ENCODE measurements at places on chromosomes 5 and 9. TPM values are rescaled to one million over a fixed set of nuclear protein-coding genes. Genes with fewer than 3 reads are reported as not detected.

The TAF1L gene
- not detected for total RNA-seq

The DDX4 gene
- total RNA-seq = not detected

The AMBP gene
- 6,364 TPM for total RNA-seq

The RPS23 gene
- 518 TPM for total RNA-seq

The DRD1 gene
- total RNA-seq = 0.13 TPM

The HTR4 gene
- total RNA-seq = not detected

The LAMC3 gene
- 7.1 TPM for total RNA-seq

The CER1 gene
- total RNA-seq = not detected

The GARIN3 gene
- not detected for total RNA-seq

DNA sequence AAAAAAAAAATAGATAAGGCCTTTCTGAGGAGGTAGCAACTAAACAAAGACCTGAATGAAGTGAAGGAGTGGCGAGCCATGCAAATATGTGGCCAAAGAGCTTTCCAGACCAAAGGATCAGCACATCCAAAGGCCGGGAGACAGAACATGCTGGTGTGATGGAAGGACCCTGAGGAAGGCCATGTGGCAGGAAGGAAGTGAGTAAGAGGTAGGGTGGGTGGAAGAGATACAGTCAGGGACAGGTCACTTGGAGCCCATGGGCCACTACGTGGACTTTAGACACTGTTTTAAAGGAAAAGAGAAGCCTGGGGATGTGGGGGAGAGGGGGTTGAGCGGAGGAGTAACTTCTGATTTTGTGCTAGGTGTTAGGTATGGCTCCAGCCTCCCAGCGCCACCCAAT is 31.3 kb downstream of the SPRY4 start:
- DNase-seq = no peak

DNA sequence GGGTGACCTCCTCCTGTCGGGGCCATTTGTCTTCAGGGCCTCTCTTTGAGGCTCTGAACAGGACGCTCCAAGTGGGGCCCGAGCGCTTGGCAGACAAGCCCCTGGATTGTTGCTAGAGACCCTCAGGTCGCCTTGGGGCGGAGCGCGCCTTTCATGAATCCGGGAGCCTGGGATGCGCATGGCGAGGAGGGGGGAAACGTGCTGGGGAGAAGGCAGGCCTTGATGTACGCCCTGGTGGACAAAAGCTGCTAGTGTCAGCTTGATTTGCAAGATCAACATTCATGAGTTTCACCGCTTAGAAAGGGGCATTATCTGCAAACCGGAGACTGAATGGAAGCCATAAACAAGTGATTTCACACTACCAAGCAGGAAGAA is 226.3 kb downstream of the SMARCA2 start:
- DNase-seq = no peak

GRCh38 chr9:125430161-125431011 is 168.8 kb downstream of the GAPVD1 start:
- DNase-seq = no peak

DNA sequence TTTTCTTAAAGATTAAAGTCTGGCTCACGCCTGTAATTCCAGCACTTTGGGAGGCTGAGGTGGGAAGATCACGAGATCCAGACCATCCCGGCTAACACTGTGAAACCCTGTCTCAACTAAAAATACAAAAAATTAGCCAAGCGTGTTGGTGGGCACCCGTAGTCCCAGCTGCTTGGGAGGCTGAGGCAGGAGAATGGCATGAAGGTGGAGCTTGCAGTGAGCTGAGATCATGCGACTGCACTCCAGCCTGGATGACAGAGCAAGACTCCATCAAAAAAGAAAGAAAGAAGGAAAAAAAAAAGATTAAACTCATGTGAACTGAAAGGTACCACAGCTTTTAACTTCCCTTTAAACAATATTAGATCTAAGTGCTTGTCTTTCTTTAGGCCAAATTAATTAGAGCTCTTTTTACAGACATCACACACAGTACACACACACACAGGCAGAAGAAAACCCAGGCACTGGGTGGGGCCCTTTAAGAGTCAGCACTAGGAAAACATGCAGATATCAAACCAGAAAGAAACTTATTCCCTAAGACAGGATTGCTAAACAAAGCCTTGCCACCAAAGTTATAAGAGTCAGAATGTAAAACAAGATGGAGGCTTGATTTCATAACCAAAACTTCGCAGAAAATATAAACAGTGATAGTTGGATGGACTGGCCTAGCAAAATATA is 29.3 kb upstream of the UHRF2 start:
- no peak for DNase-seq

GRCh38 chr9:588981-589380 is 252.5 kb upstream of the DMRT1 start:
- no peak for DNase-seq

DNA sequence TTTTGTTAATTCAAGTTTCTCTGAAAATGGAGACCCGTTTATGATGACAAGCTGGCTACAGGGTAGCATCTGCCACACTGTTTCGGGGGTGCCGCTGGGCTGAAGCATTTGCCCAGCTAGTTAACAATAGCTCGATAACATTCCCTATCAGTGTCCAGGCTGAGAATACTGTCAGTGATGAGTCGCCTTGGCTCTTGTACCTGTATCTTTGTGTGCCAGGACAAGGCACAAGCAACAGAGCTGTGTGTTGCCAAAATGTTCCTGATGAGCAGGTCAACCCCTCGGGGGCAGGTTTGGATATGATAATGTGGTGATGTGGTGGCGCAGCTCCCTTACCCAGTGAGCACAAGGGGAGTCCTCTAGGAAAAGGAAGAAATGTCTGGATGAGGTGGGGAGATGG is 7.0 kb downstream of the TGFBI start:
- no peak for DNase-seq

DNA sequence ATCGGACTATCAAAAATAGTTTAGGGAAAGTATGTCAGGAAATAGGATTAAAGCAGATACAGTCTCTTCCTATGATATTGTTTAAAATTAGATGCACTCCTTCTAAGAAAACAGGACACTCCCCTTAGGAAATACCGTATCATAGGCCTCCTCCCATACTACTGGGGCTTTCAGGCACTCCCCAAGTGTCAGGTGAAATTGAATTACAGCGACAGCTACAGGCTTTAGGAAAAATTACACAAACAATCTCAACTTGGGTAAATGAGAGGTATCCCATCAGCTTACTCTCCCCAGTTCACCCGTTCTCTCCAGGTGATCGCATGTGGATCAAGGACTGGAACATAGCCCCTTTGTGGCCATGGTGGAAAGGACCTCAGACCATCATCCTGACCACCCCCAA is 110.4 kb upstream of the EPB41L4A start:
- DNase-seq = no peak

DNA sequence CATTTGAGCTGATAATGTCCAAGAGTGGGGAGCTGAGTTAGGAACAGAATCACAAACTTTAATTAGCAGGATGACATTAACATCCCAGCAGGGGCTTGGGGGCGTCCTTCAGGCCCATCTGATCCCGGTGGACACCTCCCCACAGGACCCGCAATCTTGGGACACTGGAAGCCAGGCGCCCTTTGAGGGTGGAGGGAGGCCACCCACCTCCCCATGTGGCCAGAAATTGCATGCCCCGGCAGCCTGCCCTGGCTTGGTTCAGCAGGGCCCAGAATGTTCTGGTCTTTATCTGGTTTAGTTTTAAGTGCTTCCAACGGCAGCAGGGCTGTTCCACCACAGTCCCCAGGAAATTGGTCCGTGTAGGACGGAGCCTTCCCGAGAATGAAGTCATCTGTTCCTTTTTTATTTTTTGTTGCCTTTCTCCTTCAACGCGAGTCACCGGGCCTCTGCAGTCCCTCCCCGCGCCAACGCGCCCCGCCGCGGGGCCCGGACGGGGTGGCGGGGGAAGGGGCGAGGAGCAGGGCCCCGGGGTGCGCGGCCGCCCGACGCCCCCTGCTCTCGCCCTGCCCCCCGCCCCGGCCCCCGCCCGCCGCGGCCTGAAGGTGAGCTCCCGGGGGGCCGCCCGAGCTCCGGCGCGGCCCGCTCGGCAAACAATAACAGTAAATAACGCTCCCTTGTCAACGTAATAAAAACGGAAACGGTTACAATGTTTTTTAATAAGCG is 207.9 kb downstream of the C9orf50 start:
- DNase-seq = no peak

DNA sequence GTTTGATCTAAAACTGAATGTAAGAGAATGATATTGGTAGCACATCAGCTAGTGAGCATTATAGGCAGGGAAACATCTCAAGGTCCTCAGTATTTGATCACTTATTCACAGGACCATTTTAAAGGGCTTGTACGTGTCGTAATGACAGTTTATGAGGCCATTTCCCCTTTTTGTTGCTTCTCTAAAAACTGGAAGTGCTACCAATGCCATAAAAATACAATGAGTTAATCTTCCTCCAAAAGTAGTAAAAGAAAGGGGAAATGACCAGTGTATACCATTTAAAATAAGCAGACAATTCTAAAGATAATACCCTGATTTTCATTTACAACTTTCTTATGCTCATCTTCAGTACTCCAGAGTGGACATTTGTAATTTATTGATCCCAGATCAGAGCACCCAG is 285.8 kb upstream of the PCSK5 start:
- DNase-seq = no peak

GRCh38 chr5:17734011-17734410 is 99.8 kb downstream of the TAF11L14 start:
- no peak for DNase-seq

DNA sequence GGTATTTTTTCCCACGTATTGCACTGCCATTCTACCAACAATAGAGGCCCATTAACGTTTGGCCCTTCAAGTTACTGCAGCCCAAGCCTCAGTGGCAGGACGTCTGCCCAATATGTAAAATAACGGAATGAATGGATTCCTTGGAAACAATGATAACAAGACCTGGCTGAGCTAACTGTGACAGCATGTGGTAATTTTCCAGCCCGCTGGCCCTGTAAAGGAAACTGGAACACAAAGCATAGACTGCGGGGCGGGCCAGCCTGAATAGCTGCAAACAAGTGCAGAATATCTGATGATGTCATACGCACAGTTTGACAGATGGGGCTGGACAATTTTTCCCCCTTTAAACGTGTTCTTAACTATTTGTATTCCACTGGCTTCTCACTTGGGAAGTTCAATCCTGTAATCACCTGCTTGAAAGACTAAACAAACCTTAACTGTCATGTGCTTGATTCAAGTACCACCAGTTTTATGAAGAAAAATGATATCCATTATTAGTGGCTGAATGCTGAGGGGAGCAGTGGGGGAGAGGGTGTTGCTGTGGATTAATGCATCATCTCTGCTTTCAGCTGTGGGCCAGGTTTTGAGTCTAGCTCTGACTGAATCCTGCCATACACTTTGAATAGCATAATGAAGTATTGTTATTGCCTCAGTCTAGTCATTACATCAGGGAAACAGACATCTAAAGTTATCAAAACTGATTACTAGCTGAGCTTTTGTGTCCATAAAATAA is 323.9 kb downstream of the TMEM161B start:
- DNase-seq = no peak

DNA sequence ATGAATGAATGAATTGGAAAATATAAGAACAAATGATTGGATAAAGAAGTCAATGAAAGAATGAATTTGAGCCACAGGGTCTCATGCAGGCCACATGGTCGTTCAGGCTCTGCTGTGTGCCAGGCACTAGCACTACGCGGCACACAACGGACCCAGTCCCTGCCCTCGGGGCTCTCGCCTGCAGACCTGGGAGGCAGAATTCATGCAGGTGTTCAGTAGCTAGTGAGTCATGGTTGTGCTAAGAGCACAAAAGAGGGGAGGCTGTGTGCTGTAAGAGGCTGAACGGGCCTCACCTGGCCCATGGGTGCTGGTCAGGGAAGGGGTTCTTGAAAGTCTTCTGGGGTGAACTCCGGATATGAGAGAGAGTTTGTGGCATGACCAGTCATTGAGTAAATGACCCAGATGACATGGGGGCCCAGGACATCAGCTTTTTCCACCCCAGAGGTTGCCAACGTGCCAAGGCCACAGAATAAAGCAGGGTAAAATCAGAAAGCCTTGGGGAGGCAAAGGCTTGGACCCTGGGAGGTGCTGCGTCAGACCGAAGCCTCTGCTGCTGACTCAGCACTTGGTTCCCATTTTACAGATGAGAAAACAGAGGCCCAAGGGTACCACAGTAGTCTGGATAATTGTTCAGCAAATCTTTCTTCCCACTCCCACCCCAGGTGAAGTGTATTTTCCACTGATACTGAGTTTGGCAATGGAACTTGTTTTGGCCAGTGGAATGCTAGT is 264.3 kb upstream of the MVB12B start:
- no peak for DNase-seq

- DNase-seq = no peak
Observed at GRCh38 chr5:55407059-55407684, 99.4 kb downstream of the MTREX start.

GRCh38 chr5:40359832-40360231 is 319.9 kb upstream of the PTGER4 start:
- no peak for DNase-seq

- no peak for DNase-seq
Observed at GRCh38 chr5:156407251-156407650, 80.3 kb downstream of the SGCD start.

- no peak for DNase-seq
Observed at GRCh38 chr9:122975196-122975595, 34.4 kb downstream of the RABGAP1 start.

GRCh38 chr9:21638104-21638503 is 156.0 kb upstream of the IFNE start:
- DNase-seq = no peak

DNA sequence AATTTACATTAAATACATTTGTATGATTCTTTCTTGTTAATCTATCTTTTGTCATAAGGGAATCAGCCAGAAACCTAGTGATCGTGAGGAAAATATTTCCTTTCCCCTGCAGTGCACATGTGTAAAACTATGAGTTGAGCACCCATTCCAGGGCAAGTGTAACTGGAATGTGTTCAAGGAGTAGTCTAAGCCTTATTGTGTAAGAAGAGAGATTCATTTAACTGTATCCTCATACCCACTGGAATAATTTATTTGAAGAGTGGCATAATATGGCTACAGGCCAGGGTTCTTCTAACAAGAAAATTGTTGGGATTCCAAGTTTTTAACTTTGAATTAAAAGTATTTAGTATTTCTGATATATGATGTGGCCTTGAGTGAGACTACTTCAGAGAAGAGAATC is 1692.7 kb downstream of the EFNA5 start:
- DNase-seq = no peak

DNA sequence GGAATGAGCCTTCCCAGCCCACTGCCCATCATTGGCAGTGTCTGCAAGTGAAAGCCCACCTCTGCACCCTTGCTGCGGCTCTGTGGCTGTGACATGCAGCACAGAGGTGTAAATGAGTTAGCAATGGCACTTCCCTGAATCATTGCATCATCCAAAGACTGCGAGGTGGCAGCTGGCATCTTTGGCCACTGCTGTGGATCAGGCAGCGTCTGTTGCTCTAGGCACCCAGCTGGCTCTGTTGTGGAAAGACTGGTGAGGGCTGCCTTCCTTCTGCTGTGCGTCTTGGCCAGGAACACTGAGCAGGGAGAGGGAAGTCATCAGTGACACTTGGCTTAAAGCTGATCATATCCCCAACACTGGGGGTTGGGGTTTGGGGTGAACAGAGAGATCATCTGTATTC is 64.5 kb downstream of the MFAP3 start:
- no peak for DNase-seq

DNA sequence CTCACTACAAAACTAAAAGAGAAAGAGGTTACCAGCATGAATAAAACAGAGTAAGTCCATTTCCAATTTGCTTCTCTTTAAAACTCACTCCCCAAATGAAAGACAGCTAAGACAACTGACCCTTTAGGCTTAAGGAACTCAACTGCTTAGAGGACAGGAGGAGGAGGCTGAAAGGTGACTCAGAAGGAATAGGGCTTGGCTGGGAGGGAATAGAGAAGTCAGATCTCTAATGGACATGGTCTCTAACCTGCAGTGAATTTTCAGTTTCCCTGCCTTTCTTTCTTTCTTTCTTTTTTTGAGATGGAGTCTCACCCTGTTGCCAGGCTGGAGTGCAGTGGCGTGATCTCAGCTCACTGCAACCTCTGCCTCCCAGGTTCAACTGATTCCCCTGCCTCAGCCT is 261.8 kb upstream of the CLINT1 start:
- no peak for DNase-seq
